Breast epithelium (tissue), 4 donors: ENCODE measurements at places on chromosomes 12 and 14.

GRCh38 chr12:110807640-110808039 lies 39.1 kb upstream of the CCDC63 start:
- peak; percentile 89 for DNase-seq

DNA sequence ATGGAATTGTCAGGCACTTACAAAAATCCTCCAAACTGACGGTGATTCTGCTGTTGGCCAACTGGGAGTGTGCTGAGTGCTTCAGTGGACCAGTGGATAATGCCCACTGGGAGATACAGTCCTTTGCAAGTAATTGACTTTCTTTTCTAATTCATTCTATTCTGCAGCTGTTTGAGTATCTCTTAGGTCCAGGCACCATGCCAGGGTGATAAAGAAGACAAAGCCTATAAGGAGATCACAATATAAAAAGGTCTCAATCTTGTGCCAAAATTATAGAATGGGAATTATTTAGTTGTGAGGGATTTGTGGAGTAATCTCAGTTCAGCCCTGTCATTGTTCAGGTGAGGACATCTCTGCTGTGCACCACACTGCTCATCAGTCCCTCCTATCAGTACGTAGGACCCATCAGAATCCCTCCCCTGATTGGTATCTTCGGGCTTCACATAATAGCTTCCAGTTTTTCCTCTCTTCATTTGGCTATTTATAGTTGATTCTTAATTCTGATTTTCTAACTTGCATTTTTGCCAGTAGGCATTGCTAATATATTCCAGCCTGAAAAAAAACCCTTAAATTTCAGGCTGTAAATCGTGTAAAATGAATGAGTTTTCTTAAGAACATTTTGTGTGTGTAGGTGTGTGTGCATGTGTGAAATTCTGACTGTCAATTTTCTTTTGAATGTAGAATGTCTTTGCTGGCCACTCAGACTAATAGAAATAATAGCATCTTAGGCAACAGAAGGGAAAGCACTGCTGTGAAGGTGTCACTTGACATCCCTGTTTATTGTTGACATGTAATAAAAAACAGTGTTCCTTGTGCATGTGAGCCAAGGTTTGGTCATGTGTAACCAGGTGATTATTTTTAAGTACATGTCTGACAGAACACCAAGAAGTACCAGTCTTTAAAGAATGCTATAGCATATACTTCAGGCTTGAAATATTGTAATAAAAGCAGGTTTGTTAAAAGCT lies 457.6 kb upstream of the RGS6 start:
- DNase-seq: no peak

DNA sequence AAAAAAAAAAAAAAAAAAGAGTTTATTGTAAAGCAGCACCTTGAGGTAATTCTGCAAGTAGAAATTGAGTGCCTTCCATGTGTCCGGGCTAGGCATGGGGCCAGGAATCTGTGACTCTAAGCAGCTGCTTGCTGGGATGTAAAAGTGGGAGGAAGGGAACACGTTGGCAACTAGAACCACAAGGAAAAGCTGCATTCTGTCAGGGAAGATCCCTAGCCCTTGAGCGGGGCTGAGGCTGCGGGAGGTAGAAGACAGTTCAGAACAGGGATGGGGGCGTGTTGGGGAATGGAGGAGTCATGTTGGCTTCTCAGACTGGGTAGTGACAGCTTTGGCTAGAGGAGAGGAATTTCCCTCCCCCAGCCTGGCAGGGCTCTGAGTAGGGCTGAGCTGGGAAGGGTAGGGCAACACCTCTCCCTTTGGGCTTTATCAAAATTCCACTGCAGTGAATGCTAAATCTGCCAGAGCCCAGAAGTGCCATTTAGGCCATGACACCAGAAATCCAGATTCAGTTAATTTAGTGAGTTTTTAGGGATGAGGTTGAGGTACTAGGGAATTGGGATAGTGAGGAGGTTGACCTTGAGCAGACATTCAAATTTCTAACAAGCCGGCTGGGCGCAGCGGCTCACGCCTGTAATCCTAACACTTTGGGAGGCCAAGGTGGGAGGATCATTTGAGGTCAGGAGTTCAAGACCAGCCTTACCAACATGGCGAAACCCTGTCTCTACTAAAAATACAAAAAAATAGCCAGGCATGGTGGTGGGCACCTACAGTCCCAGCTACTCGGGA lies 3.4 kb upstream of the TRAFD1 start:
- DNase-seq: peak; percentile 74

GRCh38 chr12:67773896-67774295 lies 125.4 kb downstream of the DYRK2 start:
- DNase-seq: no peak

GRCh38 chr14:36097356-36097755 lies 79.2 kb downstream of the PTCSC3 start:
- no peak for DNase-seq

DNA sequence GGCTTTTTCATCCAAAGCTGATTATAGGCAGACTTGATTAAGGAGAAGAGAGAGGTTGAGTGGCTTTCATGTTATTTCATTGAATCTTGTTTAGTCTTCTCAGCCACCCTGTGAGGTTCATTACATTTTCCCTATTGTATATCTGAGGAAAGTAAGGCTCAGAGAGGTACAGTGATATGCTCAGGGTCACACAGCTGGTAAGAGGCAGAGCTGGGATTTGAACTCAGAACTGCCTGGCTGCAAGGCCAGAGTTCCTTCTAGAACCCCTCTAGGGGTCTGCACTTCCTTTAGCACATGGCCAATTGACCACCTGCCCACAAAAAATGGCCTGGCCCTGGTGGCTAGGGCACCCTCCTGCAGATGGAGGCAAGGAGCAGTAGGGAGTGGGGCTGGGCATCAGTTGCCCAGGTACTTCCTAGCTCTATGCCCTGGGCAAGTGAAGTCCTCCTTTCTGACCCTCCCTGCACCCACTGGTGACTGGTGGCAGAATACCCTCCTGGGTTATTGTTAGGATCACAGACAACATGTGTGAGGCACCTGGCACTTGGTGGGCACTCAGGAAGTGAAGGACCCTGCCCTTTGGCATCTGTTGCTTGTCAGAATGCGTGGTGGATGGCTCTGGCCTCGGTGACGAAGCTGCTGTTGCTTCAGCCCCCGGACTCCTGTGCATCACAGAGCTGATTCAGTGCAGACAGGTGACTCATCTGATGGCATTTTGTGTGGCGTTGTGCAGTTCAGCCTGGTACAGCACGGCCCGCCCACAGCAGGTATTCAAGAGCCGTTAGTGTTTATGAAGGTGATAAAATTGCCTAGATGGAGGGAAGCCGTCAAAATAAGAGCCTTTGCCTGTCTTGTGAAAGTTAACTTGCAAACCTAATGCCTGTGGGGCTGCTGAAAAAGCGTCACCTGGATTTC lies 115.8 kb downstream of the SLC25A47 start:
- peak; percentile 82 for DNase-seq

DNA sequence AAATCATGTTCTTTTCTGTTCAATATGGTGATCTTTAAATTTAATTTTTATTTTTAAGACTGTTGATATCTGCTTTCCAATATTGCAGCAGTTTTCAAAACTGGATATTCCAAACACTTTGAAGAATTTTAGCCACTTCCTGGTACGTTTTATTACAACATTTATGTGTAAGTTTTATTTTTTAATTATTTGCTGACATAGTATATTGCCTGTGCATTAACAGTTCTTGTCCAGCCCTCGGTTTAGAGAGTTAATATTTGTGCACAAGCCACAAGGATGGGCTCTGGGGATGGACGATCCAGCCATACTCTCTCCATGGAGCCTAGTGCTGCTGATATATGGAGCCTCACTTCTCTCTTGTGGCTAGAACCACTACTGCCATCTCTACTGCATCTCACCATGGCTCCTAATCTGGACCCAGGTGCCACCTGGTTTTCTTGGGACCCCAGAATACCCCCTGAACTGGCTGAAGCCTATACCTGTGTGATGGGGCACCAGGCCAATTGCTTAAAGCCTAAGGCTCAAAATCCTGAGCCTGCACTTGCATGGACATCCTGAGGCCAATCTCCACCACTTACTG lies 262.5 kb downstream of the RASSF9 start:
- DNase-seq: no peak

- no peak for DNase-seq
Measured at GRCh38 chr12:59927032-59927431, 331.2 kb downstream of the SLC16A7 start.

DNA sequence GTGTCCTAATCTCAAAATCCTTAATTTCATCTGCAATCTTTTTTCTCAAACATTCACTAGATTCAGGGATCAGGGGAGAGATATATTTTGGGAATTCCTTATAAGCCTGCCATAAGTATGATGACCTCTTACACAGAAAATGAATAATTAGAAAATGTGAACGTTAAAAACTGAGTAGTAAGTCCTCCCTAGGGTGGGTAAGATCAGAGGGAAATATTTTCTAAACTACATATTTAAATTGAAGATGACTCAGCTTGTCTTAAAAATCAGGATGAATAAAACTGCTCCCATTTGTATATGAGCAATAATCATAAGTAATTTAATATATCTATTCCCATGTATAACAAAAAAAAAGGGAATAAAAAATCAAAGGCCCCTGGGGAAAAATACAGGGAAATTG lies 935.5 kb downstream of the TMTC2 start:
- no peak for DNase-seq
